ENCODE measurements at places on chromosomes 1 and 21.

GRCh38 chr21:43771698-43772424 is 4.2 kb downstream of the CSTB start:
- no peak for DNase-seq

- no peak for DNase-seq
Observed at GRCh38 chr1:6577831-6578525, 1.8 kb upstream of the ZBTB48 start.

GRCh38 chr1:108502138-108502537 is 52.0 kb downstream of the NBPF6 start:
- no peak for DNase-seq

GRCh38 chr1:62998845-62999649 is 215.1 kb downstream of the ATG4C start:
- no peak for DNase-seq

All from fibroblast of gingiva (primary cell).